CD4-positive, alpha-beta T cell treated with Interleukin-12 subunit alpha and Interleukin-12 subunit beta, for 1 hour (primary cell): ENCODE measurements at places on chromosomes 1 and 21.

DNA sequence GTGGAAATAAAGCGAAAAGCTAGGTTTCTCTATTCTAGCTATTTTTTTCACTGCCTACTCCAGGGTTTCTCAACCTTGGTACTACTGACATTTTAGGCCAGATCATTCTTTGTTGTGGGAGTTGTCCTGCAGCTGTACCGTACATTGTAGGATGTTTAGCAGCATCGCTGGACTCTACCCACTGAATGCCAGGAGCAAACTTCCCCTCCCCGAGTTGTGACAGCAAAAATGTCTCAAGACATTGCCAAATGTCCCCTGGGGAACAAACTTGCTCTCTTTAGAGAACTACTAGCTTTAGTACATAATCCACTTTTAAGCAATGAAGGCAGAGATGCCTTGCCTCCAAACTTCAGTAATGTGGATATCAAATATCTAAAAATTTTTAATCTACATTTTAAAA lies 122.8 kb downstream of the PLPPR5 start:
- DNase-seq, result no peak

DNA sequence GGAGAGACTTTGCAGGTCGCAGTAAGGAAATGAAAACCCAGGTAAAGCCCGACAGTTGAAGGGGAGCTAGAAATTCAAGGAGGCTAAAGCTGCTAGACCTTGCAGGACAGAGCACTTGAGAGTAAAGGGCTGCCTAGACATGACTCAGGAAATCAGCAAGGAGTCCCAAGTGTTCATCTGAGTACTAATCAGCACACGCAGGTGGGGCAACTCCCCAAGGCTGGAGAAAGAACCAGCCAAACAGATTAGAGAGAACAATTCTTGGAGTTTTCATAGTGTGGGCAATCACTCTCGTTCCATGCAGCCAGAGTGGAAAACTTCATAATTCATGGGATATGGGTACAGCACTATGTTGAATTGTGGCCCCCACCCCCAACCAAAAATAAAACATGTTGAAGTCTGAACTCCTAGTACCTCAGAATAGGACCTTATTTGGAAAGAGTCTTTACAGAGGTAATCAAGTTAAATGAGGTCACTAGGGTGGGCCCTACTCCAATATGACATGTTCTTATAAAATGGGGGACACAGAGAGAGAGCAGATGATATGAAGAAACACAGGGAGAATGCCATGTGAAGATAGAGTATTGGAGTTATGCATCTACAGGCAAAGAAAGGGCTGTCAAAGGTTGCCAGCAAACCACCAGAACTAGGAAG lies 28.0 kb downstream of the SYDE2 start:
- DNase-seq, result no peak

DNA sequence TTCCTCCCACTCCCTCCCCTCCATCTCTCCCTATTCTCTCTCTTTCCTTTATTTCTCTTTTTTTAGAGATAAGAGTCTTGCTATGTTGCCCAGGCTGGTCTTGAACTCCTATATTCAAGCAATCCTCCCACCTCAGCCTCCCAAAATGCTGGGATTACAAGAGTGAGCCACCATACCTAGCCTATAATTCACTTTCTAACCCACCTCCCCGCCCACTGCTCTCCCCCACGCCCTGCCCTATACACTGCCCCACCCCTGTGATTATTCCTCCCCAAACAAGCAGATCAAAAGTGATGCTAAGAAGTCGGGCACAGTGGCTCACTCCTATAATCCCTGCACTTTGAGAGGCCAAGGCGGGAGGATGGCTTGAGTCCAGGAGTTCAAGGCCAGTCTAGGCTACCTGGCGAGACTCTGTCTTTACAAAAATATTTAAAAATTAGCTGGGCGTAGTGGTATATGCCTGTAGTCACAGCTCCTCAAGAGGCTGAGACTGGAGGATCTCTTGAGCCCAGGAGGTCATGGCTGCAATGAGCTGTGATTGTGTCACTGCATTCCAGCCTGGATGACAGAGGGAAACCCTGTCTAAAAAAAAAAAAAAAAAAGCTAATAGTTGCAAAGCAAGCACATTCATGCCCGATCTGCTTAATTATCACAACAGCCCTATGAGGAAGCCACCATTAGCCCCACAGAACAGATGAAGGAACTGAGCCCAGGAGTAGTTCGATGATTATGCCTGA lies 12.8 kb upstream of the E2F2 start:
- DNase-seq, result no peak

GRCh38 chr1:161721738-161722343 lies 497 bp downstream of the FCRLB start:
- no peak for DNase-seq

GRCh38 chr21:36710729-36711048 lies 11.8 kb downstream of the SIM2 start:
- no peak for DNase-seq

GRCh38 chr1:44881011-44881632 lies 38.1 kb upstream of the PTCH2 start:
- DNase-seq, result no peak

- no peak for DNase-seq
These were observed 1.6 kb downstream of the SLC44A3 start for GRCh38 chr1:94821636-94822305.

DNA sequence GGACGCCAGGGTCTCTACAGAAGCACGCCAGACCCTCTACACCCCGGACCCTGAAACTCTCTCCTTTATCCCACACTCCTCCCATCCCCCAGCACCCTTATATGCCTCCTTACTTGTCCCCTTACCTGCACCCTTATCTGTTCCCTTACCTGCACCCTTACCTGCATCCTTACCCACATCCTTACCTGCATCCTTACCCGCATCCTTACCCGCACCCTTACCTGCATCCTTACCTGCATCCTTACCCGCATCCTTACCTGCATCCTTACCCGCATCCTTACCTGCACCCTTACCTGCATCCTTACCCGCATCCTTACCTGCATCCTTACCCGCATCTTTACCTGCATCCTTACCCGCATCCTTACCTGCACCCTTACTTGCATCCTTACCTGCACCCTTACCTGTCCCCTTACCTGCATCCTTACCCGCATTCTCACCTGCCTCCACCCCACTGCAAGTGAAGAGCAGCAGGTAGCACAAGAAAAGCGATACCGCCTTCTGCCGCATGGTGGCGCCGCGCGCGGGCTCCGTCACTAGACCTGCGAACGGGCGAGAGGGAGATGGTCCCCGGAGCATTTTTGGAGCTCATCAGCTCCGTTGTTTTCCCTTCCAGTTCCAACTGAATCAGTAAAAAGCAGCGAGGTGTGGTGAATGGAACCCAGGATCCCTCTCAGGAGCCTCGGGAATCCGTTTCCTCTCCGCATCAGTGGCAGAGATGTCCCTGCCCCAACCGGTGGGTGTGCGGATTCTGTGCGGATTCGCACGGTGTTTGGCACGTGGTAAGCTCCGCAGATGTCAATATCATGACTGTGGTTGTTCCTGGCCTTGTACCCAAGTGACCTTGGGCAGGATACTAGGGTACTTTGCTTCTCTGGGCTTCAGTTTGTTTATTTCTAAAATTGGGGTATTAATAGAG lies 2.9 kb downstream of the IFI6 start:
- peak; percentile 88 for DNase-seq

GRCh38 chr1:212949771-212950170 lies 570 bp upstream of the VASH2 start:
- no peak for DNase-seq

DNA sequence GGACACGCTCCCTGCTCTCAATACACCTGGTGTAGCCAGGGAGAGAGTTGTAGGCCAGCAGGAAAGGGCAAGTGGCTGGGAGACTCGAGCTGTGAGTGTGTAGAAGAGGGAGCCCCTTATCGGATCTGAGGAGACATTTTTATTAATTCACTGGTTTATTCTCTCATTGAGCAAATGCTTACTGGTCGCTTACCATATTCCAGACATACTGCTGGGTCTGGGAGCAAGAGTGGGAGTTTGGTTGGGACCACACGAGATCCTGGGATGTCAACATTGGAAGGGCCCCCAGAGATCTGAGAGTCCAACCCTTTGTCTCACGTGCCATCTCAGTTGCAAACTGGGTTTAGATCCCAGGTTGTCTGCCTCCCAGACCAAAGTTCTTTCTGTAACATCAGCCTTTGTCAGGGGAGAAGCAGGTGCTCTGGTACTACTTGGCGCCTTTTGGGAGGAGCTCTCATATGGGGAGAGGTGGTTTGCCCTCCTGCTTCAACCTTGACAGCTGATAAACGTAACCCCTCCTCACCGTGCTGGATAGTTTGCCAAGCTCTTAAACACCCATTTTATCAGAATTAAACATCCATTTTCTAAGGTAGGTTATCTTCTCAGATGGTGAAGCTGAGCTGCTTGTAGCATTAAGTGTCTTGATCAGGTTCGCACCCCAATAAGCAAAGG lies 742 bp downstream of the TMEM222 start:
- no peak for DNase-seq

DNA sequence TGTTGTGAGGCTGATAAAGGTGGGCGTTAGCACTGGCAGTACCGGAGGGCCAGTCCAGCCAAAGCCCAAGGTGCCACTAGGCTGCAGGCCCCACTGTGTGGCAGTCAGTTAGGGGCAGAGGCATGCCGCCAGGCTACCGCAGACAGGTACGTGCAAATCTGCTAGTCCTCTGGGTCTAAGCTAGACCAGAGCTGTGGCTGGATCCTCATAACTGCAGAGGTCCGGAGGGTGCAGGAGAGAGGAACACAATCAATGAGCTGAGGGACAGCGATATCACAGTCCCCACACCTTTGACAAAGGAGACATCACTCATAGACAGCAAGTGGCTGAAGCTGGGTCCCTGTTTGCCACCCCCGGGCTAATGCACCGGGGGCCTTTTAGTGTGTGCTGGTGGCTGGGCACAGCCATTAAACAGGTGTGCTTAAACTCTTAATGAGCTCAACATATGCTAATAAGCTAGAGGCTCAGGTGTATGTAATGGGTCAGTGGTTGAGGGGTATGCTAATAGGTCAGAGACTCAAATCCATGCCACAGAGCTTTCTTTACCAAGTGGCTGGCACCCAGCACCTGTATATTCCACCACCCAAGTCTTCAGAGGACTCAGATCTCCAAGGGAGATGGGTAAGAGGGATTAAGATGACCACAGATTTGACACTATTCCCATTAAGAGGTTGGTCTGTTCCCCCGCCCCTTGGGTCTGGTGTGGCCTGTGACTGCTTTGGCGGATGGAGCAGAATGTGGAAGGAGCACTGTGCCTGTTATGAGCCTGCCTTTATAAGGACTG lies 82.0 kb downstream of the GLIS1 start:
- DNase-seq, result no peak
